ENCODE measurements at places on chromosomes 11 and 22. TPM values are rescaled to one million over a fixed set of nuclear protein-coding genes. Genes with fewer than 3 reads are reported as not detected.

The CHRDL2 gene
- total RNA-seq: not detected

- DNase-seq: no peak
Measured at GRCh38 chr11:2306452-2306823, 4.6 kb downstream of the TSPAN32 start.

DNA sequence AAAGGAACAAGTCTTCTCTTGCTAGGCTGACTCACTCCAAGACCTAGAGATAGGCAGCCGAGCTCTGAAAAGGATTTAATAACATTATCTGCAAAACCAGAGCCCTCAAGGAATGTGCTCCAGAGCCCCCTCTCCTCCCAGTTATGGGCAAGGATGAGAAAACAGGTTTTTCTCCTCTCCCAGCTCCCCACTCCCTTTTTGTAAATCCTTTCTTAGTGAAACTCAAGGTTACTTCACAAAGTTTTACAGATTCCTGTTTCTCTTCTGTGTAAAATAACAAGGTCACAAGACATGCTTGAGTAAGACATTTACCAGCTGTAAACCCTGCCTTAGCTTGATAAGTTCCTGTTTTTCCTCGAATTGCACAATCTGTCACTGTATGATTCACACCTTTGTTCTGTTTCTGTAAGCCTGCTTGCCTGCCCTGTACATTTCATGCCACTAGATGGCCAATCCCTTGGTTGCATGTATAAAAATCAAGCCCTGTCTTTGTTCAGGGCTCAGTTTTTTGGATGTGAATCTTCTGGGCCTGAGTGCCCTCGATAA, 489.4 kb downstream of the KCNA4 start:
- DNase-seq: no peak

- DNase-seq: no peak
Measured at GRCh38 chr11:106076171-106076918, 802 bp downstream of the KBTBD3 start.

DNA sequence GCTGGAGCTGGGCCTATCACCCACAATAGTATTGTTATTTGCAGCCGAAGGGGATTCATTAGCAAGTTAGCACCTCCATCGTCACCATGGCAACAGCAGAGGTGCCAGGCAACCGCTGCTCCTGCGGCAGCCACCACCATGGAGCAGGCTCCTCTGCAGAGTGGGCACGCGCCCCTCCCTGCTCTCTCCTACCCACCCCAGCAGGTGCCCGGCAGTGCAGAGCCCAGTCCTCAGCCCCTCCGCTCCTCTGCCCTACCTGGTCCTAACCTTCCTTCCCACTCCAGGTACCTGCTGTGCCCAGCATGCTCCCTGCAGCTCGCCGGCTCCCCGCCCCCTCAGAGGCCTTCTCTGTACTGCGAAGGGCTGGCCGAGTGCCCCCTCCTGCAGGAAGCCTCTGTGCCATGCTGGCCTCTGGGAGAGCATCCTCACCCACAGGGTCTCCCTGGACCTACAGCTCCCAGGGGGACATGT, 3.6 kb downstream of the DUSP8 start:
- DNase-seq: peak; percentile 67
